Aorta (tissue), 5 donors: ENCODE measurements at places on chromosomes 16 and 17. TPM values are rescaled to one million over a fixed set of nuclear protein-coding genes. Genes with fewer than 3 reads are reported as not detected.
A peak's percentile ranks its signal among the peaks of the same experiment; 100 is the strongest.

- no peak overlapping the region for H3K4me3 ChIP-seq
- no peak overlapping the region for H3K27ac ChIP-seq
- DNase-seq, result no peak
These were observed 4.9 kb downstream of the DNAH3 start for GRCh38 chr16:21145738-21146137.

GRCh38 chr17:11182430-11182829 is 58.6 kb upstream of the SHISA6 start:
- no peaks in the 10 kb centered on the region for H3K27me3 ChIP-seq
- H3K36me3 ChIP-seq, result no peaks in the 10 kb centered on the region
- H3K4me1 ChIP-seq, result no peaks in the 10 kb centered on the region

- H3K36me3 ChIP-seq, result no peaks in the 10 kb centered on the region
- H3K27ac ChIP-seq, result no peak overlapping the region
- no peak overlapping the region for H3K4me3 ChIP-seq
- no peaks in the 10 kb centered on the region for H3K4me1 ChIP-seq
- no peak for DNase-seq
These were observed 29.4 kb upstream of the BAHCC1 start for GRCh38 chr17:81365601-81366585.

GRCh38 chr17:75864448-75864871 is 9.3 kb upstream of the WBP2 start:
- H3K4me1 ChIP-seq, result no peaks in the 10 kb centered on the region
- H3K36me3 ChIP-seq, result no peaks in the 10 kb centered on the region
- no peak overlapping the region for H3K27ac ChIP-seq
- H3K4me3 ChIP-seq, result no peak overlapping the region

- H3K4me3 ChIP-seq, result no peak overlapping the region
- no peaks in the 10 kb centered on the region for H3K36me3 ChIP-seq
- no peaks in the 10 kb centered on the region for H3K4me1 ChIP-seq
These were observed 6.4 kb downstream of the CIAO3 start for GRCh38 chr16:734208-734980.

DNA sequence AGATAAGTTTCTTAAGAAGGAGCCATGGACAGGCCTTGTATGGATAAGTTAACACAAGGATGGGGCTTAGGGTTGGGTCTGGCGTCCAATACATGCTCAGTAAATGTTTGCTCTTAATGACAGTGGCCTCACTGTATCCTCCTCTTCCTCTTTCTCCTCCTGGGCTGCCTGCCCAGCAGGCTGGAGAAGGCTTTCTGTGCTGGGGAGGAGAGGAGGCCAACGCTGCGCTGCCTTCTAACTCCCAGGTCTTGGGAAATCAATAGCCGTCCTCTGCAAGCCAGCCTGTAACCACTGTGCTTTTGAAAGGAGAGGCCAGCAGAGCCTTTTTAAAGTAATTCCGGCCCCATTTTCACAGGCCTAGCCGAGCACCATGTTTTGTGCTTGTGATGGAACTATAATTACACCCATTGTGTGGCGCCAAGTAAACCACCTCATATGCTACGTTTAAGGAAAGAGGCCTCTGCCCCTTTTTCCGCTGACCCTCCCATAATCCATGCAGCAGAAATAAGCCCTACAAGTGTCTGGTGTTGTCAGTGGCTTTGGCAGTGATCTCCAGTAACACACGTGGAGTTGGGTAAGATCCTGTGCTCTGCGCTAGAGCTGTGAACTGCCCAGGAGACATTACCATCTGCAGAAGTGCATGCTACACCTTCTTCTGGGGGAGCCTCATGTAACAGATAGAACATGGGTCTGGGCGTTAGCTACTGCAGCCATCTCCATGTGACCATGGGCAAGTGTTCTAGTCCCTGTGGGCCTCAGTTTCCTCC is 368.2 kb downstream of the SNX29 start:
- no peak overlapping the region for H3K4me3 ChIP-seq

- no peaks in the 10 kb centered on the region for H3K4me1 ChIP-seq
- no peak overlapping the region for H3K27ac ChIP-seq
- no peaks in the 10 kb centered on the region for H3K27me3 ChIP-seq
- no peak overlapping the region for H3K4me3 ChIP-seq
- no peak for DNase-seq
- no peaks in the 10 kb centered on the region for H3K36me3 ChIP-seq
These were observed 3.8 kb downstream of the PRSS27 start for GRCh38 chr16:2715966-2716885.

Gene EXOC3L1
- total RNA-seq, result 4.4 TPM

- no peaks in the 10 kb centered on the region for H3K36me3 ChIP-seq
- H3K27ac ChIP-seq, result no peak overlapping the region
- DNase-seq, result no peak
- no peaks in the 10 kb centered on the region for H3K27me3 ChIP-seq
- no peak overlapping the region for H3K4me3 ChIP-seq
These were observed 222.1 kb downstream of the RBFOX3 start for GRCh38 chr17:79388556-79389295.

Gene DHX58
- total RNA-seq, result 24.5 TPM

Gene KRT27
- total RNA-seq, result not detected

DNA sequence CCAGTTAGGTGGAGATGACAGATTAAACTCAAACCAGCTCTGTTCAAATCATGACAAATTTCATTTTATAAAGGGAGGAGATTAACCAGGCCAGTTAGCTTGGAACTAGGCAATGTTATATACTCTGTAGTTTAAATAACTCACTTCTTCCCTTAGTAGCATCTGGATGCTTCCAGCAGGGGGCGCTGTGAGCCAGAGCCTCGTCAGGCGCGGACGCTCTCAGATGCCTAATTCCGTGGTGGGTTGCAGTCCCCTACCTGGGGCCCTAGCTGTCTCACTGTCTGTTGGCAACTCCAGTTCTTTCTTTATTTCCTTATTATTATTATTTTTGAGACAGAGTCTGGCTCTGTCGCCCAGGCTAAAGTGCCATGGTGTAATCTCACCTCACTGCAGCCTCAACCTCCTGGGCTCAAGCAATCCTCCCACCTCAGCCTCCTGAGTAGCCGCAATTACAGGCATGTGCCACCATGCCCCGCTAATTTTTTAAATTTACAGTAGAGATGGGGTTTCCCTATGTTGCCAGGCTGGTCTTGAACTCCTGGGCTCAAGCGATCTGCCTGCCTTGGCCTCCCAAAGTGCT is 17.3 kb upstream of the WFDC1 start:
- H3K27me3 ChIP-seq, result no peaks in the 10 kb centered on the region
- no peak overlapping the region for H3K27ac ChIP-seq
- no peaks in the 10 kb centered on the region for H3K4me1 ChIP-seq
- peak; percentile 91 for DNase-seq
- no peaks in the 10 kb centered on the region for H3K36me3 ChIP-seq
- H3K4me3 ChIP-seq, result no peak overlapping the region

- H3K27ac ChIP-seq, result no peak overlapping the region
- H3K36me3 ChIP-seq, result peaks cover 7% of the 10 kb centered on the region
- no peaks in the 10 kb centered on the region for H3K4me1 ChIP-seq
These were observed 30.1 kb downstream of the ACSF3 start for GRCh38 chr16:89123831-89124100.

Gene NPIPB9
- 4.1 TPM for total RNA-seq

GRCh38 chr16:84207251-84207650 is 16.3 kb downstream of the ADAD2 start:
- H3K4me3 ChIP-seq, result no peak overlapping the region
- DNase-seq, result no peak
- no peaks in the 10 kb centered on the region for H3K27me3 ChIP-seq
- no peaks in the 10 kb centered on the region for H3K36me3 ChIP-seq
- H3K27ac ChIP-seq, result no peak overlapping the region

- no peak overlapping the region for H3K4me3 ChIP-seq
- DNase-seq, result no peak
These were observed 167.7 kb upstream of the WSCD1 start for GRCh38 chr17:5902181-5903140.

- no peaks in the 10 kb centered on the region for H3K27me3 ChIP-seq
- no peaks in the 10 kb centered on the region for H3K36me3 ChIP-seq
- no peak overlapping the region for H3K4me3 ChIP-seq
These were observed 624.5 kb downstream of the TOX3 start for GRCh38 chr16:51922476-51922875.

- no peaks in the 10 kb centered on the region for H3K36me3 ChIP-seq
- no peak overlapping the region for H3K27ac ChIP-seq
- H3K4me1 ChIP-seq, result no peaks in the 10 kb centered on the region
- H3K27me3 ChIP-seq, result no peaks in the 10 kb centered on the region
These were observed 6.8 kb upstream of the NOTUM start for GRCh38 chr17:81967533-81968395.

DNA sequence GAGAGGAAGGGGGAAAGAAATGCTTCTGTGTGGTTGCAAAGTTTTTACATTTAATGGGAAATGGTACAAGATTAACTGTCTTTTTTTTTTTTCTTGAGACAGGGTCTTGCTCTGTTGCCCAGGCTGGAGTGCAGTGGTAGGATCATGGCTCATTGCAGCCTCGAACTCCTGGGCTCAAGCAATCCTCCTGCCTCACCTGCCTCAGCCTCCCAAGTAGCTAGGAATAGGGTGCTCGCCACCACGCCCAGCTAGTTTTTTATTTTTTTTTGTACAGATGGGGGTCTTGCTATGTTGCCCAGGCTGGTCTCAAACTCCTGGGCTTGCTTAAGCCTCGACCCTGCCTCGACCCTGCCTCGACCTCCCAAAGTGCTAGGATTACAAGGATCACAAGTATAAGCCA is 3.8 kb upstream of the ROGDI start:
- no peaks in the 10 kb centered on the region for H3K27me3 ChIP-seq
- no peak overlapping the region for H3K27ac ChIP-seq
